Astrocyte of the spinal cord (primary cell): ENCODE measurements at places on chromosomes 1 and 21.

GRCh38 chr1:115829023-115829674 lies 11.8 kb downstream of the NHLH2 start:
- peak; percentile 65 for DNase-seq

GRCh38 chr1:155247667-155248553 lies 7.4 kb downstream of the ENTREP3 start:
- no peak for DNase-seq

DNA sequence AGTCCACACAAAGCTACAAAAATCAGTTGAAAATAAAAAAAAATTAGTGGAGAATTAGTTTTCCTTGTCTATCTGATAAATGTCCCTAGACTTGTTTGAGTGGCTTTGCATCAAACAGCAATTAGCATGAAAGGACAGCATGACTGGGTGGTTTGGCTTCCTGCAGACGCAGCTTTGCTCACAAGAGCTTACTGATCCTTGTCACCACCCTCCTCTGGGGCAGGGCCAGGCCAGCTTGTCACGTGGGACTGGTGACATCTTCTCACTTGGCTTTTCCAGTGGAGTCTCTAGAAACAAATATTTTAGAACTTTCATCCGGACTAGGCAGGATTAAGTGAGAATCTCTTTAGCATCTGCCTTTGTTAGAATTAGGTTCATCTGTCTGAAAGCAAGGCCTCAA lies 76.0 kb upstream of the OLIG2 start:
- DNase-seq = no peak

DNA sequence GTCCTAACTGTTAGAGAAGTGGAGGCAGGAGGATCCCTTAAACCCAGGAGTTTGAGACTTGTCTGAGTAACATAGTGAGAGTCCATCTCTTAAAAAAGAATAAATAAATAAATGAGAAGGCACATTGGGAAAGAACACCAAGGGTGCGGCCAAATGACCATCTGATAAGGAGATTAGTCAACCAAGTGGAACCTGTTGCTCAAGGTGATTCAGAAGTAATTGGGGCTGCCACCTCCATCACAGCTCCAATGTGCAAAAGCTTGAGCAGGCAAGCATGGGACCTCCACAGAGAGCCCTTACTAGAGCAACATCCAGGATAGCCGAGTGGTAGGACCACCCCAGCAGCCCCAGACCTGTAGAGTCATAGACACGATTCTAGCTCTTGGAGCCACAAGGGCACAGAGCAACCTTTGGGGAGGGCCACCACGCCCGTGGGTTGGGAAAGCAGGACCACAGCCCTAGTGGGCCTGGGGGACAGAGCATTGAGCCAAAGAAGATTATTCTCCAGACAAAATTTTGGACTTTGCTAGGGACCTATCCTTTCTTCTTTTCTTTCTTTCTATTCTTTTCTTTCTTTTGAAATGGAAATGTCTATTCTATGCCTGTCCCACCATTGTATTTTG lies 40.9 kb downstream of the KCNK1 start:
- no peak for DNase-seq

DNA sequence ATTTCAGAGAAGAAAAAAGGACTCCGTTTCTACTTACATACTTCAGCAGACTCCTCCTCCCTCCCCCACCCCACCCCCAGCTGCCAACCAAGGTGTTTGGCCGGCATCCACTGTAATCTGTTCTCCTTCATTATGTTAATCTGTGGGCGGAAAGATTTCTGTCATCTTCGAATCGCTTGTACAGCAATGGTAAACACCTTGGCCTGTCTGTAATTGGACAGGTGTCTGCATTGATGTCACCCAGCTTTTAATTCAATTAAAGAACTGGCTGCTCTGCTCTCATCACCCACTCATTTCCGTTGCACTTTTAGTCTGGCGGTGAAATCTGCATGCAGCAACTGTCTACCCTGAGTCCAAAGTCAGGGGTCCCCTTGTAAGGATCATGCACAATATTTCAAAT lies 368.6 kb downstream of the USH2A start:
- DNase-seq = no peak

DNA sequence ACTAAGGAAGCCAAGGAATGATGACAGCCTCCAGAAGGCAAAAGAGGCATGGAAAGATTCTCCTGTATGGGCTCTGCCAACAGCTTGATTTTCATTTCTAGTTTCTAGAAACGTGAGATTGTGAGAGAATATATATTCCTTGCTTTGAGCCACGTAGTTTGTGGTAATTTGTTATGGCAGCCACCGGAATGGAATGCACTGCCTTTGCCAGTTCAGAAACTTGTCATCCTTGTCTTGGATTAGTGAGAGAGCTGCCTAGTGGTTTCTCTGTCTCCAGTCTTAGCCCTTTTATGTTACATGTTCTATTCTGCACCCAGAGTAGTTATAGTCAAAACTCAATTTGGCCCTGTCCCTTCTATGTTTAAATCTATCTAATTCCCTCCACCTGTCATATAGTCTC lies 216.0 kb upstream of the PTGFR start:
- DNase-seq = peak; percentile 84

DNA sequence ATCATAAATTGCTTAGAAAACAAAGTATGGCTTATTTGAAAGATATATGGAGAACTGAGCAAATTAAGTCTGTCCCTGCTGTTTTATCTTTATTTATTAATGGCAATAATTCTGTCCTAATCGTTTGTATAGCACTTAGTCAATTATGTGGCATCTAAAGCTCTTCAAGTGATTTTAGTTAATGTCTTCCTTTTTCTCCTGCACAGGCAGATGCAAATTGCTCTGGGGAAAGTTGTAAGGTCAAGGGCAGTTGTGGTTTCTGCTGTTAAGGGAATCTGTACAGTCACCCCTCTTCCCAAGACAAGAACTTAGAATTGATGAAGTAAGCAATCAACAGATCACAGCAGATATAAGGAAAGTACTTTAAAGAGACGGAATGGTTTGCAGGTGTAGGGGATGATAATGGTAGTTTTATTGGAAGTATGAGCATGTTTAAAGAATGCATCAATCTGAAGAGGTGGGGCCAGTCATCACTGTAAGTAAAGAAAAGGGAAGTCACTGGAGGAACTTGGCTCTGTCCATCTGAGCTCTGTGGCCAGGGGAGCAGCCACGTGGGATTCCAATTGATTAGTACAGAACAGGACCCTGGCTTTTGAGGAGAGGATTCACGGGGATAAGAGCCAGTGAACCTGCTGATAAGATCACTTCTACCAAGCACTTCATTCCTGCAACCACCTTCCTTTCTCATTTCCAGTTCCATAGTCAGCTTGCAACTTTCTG lies 116.0 kb upstream of the KCNJ6 start:
- no peak for DNase-seq

GRCh38 chr21:14487490-14488432 lies 58.4 kb downstream of the SAMSN1 start:
- no peak for DNase-seq

GRCh38 chr1:48495166-48495565 lies 23.2 kb upstream of the SPATA6 start:
- DNase-seq = no peak

GRCh38 chr1:30605441-30605920 lies 117.9 kb downstream of the MATN1 start:
- DNase-seq = no peak

DNA sequence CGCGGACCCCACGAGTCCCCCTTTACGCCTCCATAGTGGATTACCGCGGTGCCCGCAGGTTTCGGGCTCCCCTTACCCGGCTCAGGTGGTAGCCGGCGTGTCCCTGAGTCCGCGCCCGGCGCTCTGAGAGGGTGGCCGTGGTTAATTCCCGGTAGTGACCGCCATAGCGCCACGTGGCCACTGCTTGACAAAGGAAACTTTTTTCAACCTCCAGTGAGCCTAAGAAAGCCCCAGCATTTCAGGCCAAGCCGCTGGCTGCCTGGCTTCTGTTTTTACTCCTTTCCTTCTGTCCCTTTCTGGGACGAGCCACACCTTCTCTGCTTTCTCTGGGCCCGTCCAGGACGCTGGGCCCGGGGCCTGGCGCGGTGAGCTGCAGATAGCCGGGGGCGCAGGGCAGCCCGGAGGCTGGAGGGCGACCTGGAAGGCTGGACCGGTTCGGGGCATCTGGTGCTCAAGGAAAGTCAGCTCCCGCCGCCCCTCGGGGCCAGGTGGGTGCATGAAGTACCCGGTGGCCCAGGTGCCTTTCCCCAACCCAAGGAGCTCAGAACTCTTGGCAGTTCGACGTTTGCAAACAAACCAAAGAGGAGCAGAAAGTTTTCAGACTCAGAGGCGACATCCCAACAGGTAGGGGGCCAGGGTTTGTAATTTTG lies 540 bp upstream of the C1orf198 start:
- peak; percentile 45 for DNase-seq

GRCh38 chr1:117623698-117624097 lies 17.9 kb downstream of the TENT5C start:
- DNase-seq = no peak

- DNase-seq = no peak
These were observed 1.3 kb downstream of the CMPK1 start for GRCh38 chr1:47334765-47335435.

GRCh38 chr1:248406721-248407692 lies 4.2 kb downstream of the OR2T1 start:
- no peak for DNase-seq

DNA sequence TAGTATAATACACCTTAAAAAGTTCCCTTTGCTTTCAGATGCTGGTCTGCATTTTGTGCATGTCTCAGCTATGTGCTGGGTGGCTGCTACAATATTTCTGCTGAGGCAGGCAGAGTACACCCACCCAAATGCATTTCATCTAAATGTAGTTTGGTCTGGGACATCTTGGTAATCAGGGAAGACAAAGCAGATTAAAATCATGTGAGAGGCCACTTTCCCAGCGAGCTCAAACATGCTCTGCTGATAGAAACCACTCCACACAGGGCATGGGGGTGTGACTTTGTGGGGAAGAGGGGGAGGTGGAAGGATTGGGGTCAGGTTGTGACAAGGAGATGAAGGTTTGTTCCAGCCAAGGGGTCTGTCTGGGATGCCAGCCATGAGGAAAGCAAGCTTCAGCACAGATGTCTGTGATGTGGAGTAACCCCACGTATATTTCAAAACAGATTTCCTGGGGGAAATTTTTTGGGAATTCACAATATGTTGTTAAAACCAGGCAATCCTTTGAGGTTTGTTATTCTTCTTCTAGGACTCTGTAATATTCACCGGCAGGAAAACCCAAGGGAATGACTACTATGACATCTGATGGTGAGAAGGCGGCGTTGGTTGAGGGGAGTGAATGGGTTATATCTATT lies 255.1 kb upstream of the FGGY start:
- no peak for DNase-seq

DNA sequence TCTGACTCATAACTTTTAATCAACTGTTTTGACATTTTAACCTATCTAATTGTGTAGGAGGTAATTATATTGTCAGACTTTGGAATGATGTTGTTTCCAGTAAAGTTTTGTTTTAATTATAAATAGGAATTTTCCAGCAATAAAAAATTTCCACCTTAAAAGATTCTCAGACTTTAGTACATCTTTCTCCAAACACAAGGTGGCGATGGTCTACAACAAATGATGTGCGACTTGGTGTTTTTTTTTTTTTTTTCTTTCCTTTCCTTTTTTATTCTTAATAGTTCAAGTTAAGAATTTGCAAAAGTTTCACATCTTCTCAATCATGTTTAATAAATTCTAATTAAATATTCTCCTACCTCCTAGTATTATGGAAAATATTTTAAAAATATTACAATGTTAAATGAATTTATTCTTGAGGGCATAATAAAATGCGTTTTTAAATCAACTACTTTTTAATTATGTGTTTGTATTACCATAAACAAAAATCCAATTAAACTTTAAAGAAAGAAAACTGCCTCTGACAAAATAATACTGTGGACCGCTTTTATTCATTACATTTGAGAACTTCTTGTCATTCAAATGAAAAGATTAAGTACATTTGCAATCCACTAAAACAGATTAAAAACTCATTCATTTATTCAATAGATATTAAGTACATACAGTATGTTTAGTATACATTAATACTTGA lies 4.4 kb upstream of the ADAMTS1 start:
- DNase-seq = peak; percentile 75

DNA sequence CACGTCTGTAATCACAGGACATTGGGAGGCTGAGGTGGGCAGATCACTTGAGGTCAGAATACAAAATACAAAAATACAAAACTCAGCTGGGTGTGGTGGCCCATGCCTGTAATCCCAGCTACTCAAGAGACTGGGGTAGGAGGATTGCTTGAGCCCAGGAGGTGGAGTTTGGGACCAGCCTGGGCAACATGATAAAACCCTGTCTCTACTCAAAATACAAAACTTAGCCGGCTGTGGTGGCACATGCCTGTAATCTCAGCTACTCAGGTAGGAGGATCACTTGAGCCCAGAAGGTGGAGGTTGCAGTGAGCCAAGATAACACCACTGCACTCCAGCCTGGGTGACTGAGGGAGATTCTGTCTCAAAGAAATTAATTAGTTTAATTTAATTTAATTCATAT lies 6.5 kb upstream of the ITLN1 start:
- DNase-seq = no peak

DNA sequence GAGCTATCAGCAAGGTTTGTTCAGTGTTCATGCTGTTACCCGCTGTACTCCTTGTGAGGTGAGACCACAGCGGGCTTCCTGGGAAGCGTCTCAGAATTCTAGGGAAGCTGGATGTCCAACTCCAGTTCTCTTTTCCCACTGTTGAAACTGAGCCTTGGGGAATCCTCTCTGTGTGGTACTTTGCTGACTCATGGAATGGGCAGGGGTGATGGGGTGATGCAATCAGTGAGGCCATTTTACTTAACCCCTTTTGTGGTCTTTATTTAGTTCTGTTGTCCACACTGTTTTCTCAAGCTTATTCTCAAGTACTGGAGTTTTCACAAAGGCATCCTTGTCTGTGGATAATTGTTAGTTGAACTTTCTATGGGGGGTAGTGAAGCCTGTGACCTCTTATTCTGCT lies 42.6 kb downstream of the ACKR1 start:
- no peak for DNase-seq

- DNase-seq = no peak
These were observed 163.9 kb downstream of the AKT3 start for GRCh38 chr1:243686159-243686558.

- DNase-seq = no peak
These were observed 32.5 kb downstream of the XKR8 start for GRCh38 chr1:27992276-27992675.

DNA sequence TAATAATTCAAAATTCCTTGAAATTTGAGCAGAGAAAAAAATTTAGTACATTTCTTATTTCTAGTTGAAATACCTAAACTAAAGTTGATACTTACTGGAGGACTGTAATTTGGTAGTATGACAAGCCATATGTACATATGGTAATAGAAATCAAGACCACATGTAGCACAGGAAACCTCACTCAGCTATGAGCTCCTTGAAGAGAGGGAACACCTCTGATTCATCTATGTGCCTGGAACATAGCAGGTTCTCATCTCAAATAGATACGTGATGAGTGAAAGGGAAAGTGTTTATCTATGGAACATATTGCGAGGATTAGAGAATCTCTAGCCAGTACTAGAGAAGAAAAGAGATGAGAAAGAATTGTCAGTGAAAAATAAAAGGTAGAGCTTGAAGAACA lies 47.9 kb upstream of the GNG4 start:
- no peak for DNase-seq

GRCh38 chr1:67612788-67613241 lies 72.2 kb upstream of the GADD45A start:
- DNase-seq = no peak
